ENCODE measurements at places on chromosomes 3 and 15.

GRCh38 chr3:189488241-189488767 is 142.9 kb upstream of the TP63 start:
- no peak for DNase-seq

DNA sequence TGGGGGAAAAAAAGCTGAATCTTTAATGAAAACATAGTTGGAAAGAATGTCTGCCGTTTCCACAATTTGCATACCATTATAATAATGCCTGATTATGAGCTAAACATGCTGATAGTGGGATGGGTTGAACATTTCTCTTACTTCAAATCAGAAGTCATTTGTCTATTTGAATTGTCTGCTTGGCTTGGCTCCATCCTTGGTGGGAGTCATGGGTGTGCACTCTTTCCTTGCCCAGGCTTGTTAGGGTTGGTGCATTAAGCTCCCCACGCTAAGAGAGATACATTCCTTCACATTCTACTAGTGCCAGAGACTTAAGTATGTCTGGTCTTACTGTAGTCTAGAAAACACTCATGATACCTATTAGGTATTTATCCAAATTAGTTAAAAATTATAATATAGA is 121.4 kb upstream of the RARB start:
- no peak for DNase-seq

DNA sequence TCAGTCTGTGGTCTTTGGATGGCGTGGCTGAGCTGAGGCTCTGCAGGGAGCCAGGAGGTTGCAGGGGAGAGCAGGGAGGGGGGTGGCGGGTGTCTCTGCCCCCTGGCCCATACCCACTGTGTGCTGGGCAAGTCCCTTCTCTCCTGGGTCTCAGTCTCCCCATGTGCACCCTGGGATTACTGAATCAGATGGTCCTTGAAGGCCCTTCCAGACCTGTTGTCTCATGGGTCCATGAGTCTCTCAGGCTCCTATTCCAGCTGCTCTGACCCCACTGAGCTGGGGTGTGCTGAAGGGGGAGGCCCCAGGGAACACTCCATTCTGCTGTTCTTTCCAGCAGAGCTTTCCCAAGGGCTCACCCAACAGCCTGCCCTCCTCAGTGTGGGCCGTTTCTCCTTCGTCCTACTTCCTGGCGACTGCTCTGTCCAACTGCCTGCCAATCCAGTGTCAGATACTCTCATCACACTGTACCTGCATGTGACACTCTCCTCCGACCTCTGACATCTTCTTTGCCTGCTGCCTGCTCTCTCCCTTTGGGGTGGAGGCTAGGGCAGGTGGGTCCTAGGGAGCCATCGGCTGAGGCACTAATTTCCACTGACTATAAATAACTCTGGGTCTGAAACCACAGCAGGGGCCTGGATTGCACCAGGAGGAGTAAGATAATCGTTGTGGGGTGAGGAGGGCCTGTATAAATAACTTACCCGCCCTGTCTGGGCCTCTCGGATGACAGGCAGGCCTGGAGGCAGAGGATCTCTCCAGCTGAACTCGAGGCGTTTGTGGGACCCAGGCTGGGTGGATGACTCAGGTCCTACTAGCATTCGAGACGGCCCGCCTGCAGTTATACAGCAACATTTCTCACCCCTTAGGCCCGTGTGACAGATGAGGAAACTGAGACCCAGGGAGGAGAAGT is 67.1 kb downstream of the ATP2B2 start:
- no peak for DNase-seq

- no peak for DNase-seq
These were observed 85.5 kb upstream of the LRTM1 start for GRCh38 chr3:55013145-55013925.

- no peak for DNase-seq
These were observed 183.8 kb downstream of the CADM2 start for GRCh38 chr3:85142626-85143025.

- no peak for DNase-seq
These were observed 2.5 kb upstream of the ANKRD28 start for GRCh38 chr3:15800327-15800726.

DNA sequence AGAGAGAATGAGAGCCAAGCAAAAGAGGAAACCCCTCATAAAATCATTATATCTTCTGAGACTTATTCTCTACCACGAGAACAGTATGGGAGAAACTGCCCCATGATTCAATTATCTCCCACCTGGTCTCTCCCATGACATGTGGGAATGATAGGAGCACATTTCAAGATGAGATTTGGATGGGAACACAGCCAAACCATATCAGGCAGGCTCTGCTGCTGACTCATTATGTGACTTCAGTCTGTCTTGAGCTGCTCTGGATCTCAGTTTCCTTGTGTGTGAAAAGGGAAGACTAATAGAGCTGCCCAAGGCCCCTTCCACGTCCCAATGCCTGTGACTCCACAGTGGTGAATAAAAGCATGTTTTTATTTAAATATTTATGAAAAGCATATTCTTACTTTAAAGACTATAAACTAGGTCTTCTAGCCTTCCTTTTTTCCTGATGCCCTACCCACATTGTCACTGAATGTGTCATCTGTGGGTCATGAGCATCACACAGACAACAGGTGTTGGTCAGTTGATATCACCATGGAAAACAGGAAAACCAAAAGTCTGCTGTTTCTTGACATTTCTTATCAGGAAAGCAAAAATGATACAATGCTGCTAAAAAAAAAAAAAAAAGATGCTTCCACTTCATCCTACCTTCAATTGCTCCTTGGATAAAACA is 96.0 kb upstream of the PPP2R3A start:
- DNase-seq, result no peak

DNA sequence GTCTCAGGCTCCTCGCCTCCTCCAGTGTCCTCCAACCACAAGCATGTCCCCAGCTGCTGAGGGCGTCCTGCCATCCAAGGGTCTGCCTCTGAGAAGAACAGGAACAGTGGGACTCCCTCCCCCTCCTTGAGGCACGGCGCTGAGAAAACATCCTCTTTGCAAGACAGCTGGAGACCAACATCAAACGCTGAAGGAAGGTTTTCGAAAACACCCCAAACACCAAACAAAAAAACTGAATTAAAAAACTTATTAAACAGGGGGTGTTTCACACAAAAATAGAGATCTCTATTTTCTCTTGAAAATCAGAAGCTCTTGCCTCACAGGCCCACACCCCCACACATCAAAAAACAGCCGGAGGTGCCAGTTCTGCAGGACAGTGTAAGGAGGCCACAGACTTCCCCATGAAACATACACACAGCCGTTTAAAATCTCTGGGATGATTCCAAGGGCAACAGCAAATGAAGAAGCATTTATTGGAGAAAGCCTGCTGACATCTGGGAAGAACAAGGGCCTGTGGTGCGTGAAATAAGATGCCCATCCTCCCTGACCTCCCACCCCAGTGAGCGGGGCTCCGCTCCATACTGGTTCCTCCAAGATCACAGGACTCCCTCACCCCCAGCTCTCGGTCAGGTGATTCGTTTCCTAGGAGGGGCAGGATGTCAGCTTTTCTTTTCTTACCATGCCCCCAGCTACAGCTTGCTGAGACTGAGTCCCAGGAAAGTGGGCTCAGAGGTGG is 71.3 kb downstream of the NUP210 start:
- no peak for DNase-seq

- DNase-seq, result no peak
These were observed 262.1 kb downstream of the IGSF11 start for GRCh38 chr3:118772547-118773011.

- no peak for DNase-seq
These were observed 665.3 kb downstream of the FHIT start for GRCh38 chr3:60585918-60586317.

DNA sequence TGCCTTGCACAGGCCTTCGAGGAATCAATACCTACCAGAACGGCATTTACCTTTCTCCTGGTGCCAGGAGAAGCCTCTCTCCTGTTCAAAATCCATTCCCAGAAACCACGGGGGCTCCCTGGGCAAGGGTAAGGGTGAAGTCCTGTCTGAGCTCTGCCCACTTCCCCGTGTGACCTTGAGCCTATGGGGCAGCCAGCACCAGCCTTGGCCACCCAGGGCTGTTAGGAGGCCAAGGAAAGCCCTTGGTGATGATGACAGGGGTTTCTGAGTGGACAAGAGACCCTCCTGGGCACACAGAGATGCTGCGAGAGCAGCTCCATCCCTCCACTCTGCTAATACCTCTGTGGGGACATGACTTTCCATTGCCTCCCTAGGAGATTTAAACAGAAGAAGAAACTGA is 5.9 kb downstream of the SCN5A start:
- DNase-seq, result no peak

GRCh38 chr15:79243723-79244122 is 38.8 kb upstream of the ANKRD34C start:
- DNase-seq, result no peak

DNA sequence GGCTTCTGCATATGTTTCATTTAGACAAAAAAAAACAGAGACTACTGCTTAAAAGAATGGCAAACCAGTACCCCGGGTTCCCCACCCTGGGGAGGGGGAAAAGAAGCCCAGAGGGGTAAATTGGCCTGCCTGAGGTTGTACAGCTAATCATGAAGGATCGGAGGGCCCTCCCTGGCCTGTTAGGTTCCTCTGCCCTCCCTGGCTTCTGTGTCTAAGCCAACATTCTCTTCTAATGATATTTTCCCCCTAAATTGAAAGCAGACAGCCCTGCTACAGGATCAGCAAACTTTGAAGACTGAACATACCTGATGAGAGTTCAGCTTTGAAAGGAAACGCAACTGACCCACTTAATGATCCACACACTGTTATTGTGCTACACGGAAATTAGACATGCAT is 2.5 kb downstream of the ARHGAP31 start:
- no peak for DNase-seq

GRCh38 chr3:129196601-129197000 is 12.9 kb upstream of the CNBP start:
- no peak for DNase-seq

- no peak for DNase-seq
These were observed 950 bp downstream of the ANKDD1A start for GRCh38 chr15:64912379-64913325.

- no peak for DNase-seq
These were observed 36.3 kb downstream of the TSC22D2 start for GRCh38 chr3:150444371-150444770.

- DNase-seq, result no peak
These were observed 25.0 kb downstream of the MITF start for GRCh38 chr3:69764121-69764741.

DNA sequence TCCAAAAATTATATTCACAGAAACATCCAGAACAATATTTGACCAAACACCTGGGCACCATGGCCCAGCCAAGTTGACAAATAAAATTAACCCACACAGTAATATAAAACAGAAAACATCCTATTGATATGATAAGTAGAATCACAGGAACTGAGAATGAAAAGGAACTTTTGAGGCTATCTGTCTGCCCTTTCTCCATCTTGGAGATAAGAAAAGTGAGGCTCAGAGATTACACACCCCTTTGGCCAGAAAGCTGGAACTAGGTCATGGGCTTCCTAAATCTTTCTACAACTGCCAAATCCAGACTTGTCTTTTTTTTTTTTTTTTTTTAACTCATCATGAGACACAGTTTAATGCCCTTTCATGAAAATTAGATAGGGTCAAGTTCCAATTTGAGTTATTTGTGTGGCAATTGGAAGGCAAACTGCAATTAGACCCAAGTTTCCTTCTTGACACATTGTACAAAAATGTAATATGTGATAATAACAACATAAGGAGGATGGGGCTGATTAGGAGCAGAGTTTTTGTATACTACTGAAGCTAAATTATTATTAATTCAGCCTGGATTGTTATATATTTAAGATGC is 137.2 kb downstream of the RPL22L1 start:
- no peak for DNase-seq

GRCh38 chr3:108450444-108450843 is 60.0 kb downstream of the MYH15 start:
- no peak for DNase-seq

DNA sequence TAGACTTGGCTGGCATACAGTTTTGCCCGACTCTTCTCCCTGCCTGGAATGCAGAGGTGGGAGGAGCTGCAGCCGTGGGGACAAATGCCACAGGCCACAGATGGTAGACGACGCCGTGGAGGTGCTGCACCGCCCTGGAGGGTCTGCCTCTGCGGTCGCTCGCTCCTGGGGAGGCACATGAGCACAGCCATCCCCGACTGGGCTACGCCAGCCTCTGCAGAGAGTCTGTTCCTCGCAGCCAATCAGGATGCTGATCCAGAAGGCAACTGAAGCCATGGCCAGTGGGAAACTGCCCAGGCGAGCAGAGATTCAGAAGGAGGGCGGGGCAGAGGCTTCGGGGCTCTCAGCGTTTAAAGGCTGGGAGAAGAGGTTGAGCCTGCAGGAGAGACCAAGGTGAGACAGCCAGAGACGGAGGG is 11.9 kb upstream of the LRRC15 start:
- no peak for DNase-seq

DNA sequence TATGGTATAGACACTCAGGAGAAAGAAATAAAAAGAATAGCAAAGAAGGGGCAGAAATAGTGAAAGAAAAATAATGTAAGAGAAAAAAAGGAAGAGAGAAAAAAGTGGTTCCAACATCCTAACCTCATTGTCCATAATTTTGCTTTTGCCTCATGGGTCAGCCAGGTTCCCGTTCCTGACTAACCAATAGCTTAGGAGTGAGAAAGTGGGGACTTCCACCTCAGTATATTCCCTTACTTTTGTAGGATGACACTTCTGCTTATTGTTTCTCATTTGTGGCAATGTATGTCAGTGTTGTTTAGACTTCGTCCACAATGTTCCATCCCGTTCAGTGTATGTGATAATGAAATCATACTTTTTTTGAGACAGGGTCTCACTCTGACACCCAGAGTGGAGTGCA is 9.3 kb upstream of the SLC12A8 start:
- no peak for DNase-seq

DNA sequence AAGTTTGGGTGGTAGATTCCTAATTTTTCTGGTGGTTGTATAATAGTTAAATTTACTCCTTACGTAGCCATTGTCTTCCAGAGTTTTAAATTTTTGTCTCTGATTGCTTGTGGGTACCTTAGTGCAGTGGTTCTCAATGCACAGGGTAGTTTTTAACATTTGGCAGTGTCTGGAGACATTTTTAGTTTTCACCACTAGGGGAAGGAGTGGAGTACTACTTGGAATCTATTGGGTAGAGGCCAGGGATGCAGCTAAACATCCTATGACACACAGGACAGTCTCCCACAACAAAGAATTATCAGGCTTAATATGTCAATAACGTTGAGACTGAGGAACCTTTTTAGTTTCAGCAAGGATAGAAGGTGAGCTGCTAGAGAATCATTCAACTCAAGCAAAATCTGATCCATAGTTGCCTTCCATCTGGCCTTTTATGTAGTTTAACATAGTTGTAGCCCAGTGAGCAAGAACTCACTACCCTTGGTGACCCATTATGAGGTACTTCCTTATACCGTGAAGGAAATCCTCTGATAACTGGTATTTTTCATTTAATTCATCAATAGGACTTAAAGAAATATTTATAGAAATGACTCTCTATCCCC is 8.6 kb upstream of the STX19 start:
- no peak for DNase-seq

DNA sequence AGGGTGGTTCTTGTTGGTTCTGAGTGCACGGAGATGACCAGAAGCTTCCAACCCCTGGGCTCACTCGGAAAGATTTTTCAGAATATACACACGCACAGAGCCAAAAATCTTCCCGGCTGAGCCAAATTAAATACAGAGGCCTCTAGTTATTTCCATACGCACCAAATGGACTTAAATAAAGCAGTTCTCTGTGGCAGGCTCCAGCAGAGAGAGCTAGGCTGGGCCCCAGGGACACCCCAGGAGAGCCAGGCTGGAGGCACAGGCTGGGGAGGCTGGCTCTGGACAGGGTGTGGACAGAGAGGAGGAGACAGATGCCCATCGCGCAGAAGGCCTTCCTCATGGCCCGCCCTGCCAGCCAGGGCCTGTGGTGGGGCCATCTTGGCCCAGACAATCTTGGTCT is 115.9 kb downstream of the IQSEC1 start:
- no peak for DNase-seq

GRCh38 chr3:36842275-36842674 is 77.9 kb upstream of the DCLK3 start:
- no peak for DNase-seq
